ENCODE measurements at places on chromosomes 6 and 20.

DNA sequence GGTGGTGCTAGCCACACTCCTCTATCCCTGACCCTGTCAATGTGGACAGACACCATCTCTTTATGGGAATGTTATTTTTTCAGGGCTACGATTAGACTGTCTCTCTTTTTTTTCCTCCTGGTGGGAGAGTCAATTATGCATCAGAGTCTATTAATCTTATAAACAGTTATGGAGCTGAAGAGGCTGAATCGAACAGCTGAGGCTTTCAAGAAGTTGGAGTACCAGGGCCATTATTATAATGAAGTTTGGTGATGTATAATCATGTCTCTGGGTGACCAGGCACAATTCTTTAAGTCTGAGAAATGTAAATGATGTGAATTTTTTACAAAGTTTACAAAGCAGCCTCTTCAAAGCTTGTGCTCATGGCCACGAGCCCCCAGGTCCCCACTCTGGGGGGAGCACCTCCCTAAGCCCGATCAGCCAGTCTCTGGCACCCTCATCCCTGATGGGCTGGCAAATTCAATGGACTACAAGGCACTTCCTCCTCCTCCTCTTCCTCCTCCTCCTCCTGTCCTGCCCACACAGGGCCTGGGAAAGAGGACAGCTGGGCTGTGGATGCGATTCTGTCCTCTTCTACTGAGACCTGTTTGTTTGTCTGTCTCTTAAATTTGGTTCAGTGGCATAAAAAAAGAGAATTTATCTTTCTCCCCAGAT lies 43.9 kb upstream of the QKI start:
- DNase-seq = no peak

DNA sequence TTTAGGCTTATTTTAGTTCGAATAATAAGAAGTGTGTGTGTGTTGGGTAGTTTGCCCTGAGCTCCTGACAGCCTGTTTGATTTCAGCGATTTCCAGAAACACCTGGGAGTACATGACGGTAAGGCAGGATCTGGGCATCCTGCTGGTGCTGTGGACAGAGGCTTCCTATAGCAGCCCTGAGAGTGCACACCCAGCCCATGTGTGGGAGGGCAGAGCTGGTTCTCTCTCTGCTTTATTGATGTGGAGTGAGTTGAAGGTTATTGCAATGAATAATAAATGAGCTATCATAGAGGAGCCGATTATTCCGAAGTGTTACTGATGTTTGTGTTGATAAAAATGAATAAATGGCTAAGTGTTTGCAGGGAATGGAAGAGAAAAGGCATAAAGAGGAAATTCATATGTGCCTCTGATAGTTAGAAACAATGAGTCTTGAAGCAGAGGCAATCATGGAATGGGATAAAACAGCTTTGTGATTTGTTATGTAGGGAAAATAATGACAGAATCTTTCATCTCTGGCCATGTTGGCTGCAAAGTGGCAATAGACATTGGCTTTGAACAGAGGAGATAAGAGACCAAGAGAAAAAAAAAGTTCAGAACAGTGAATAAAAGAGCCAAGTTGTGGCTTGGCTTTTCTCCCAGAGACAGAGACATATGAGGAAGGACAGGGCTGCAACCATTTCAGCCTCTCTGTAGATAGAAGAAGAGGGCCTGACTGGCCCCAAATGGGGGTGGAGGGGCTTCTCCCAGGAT lies 166.2 kb upstream of the CHD6 start:
- no peak for DNase-seq

- DNase-seq = no peak
Observed at GRCh38 chr20:19288061-19288460, 75.6 kb downstream of the SLC24A3 start.

DNA sequence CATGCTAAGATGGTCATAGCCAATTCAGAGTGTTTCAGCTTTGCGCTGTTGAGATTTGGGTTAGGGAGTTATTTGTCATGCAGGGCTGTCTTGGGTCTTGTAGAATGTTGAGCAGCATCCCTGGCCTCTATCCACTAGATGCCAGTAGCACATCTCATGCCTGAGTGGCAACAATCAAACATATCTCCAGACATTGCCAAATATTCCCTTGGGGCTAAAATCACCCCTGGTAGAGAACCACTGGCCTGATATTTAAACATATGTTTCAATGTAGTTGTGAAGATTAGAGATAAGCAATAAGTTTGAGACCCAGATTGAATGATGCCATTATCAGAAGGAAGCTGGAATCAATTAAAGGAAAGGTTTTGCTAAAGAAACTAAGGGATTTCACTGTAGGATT lies 463.3 kb downstream of the DOK5 start:
- DNase-seq = no peak

GRCh38 chr6:169288591-169288990 lies 34.9 kb upstream of the THBS2 start:
- no peak for DNase-seq
